Fibroblast of skin of left biceps (primary cell): ENCODE measurements at places on chromosomes 6 and 20.

- DNase-seq: no peak
These were observed 11.4 kb downstream of the SYTL3 start for GRCh38 chr6:158661156-158661685.

- DNase-seq: no peak
These were observed 1.4 kb upstream of the BPIFB1 start for GRCh38 chr20:33281550-33282146.

- DNase-seq: no peak
These were observed 1.8 kb upstream of the KCNQ5 start for GRCh38 chr6:72619883-72620696.

GRCh38 chr6:110090876-110091275, 88.6 kb downstream of the WASF1 start:
- no peak for DNase-seq

DNA sequence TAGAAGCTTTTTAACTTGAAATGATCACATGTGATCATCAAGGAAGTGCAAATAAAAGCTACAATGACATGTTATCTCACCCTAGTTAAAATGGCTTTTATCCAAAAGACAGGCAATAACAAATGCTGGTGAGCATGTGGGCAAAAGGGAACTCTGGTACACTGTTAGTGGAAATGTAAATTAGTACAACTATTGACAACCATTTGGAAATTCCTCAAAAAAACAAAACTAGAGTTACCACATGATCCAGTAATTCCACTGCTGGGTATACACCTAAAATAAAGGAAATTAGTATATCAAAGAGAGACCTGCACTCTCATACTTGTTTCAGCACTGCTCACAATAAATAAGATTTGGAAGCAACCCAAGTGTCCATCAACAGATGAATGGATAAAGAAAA, 108.7 kb downstream of the HTR1B start:
- no peak for DNase-seq

- no peak for DNase-seq
These were observed 38.8 kb downstream of the EZR start for GRCh38 chr6:158780246-158780884.

DNA sequence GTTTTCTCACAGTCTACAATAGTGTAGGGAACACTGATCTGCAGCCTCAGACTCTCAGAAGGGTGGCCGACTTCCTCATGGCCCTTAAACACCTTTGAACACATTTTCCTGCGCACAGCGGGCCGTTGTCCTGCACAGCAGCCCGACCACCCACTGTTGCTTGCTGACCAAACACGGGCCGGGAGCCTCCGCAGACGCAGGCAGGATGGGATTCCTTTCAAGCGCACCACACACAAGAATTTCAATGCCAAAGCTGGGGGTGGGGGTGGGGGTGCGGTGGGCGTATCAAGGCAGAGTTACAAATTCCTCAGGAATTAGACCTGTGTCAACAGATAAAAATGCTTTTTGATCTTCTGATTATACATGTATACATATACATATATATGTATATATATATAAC, 74.5 kb downstream of the HUS1B start:
- no peak for DNase-seq

DNA sequence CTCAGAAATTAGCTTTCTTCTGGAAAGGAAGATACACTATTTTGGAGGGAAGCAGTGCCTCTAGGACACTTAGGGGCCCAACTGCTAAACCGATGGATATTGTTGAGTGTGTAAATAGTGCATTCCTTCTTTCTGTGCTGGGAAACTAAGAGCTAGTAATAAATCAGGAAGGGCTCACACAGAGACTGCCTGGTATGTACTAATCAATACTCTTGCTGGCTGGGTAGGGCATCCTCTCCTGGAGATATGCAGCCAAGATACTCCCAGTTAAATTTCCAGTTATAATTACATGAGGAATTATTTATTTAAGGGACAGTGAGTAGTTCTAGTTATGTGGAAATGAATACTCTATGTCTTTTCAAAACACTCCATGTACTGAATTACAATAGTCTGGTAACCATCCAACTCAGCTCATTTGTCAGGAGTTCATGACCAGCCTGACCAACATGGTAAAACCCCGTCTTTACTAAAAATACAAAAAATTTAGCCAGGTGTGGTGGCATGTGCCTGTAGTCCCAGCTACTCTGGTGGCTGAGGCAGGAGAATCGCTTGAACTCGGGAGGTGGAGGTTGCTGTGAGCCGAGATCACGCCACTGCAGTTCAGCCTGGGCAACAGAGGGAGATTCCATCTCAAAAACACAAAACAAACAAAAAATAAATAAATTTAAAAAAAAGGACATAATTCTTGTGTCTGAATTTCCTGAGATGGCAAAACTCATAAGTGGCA, 100.0 kb downstream of the OR2B2 start:
- no peak for DNase-seq

- DNase-seq: no peak
These were observed 13.5 kb downstream of the ZC2HC1B start for GRCh38 chr6:143877584-143878271.

DNA sequence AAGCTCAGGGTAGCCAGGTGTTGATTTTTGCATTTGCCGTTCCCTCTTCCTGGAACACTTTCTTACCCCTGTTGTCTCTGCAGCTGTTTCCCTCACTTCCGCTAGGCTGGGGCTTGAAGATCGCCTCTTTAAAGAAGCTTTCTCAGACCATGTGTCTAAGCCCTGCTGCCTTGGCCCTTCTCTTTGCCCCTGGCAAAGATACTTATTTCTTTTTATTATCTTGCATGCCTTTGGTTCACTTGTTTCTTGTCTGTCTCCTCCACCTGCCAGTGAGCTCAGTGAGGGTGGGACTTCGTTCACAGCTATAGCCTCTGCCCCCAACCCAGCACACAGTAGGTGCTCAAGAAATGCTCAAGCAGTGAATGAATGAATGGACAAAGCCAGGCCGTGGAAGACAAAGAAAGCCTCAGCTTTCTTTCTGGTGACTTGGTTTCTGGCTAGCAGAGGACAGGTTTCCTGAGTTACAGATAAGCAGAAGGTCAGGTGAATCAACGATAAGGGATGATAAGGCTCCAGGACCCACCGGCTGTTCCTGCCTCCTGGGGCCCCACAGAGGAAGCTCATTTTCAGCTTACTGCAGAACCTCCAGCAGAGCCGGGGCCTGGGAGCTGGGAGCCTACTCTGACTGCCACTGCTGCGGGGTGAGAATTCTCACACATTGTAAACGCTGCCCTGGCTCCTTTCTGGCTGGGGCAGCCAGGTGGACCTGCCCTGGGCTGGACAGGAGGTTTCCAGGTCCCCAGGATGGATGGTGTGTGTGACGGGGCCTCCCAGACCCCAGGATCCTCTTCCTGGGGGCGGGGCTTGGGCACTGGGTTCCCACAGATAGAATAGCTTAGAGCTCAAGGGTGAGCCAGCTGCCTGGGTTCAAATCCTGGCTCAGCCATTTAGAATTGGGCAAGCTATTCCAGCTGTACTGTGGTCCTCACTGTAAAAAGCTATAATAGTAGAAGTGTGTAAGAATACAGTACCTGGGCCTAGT, 29.8 kb downstream of the SNAI1 start:
- DNase-seq: no peak

DNA sequence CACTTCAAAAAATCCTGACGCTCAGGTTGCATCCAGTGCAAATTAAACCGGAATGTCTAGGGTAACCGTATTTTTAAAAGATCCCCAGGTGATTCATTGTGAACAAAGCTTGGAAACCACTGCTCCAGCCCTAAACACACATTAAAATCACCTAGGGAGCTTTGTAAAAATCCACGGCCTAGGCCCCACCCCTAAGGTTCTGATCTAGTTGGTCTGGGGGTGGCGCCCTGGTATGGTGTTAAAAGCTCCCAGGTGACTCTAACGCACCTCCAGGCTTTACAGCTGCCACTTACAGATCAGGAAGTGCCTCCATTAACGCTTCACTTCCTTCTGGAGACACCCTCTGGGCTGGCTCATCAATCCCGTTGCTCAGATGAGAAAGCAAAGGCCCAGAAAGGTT, 92.2 kb downstream of the GRM4 start:
- DNase-seq: no peak

GRCh38 chr6:157760589-157761330, 62.3 kb upstream of the SNX9 start:
- peak; percentile 74 for DNase-seq

- peak; percentile 90 for DNase-seq
These were observed 99.4 kb downstream of the MYB start for GRCh38 chr6:135280375-135281136.

GRCh38 chr6:22067671-22068070, 229.2 kb downstream of the PRL start:
- DNase-seq: no peak

GRCh38 chr6:146026873-146027272, 2.0 kb upstream of the GRM1 start:
- DNase-seq: no peak

DNA sequence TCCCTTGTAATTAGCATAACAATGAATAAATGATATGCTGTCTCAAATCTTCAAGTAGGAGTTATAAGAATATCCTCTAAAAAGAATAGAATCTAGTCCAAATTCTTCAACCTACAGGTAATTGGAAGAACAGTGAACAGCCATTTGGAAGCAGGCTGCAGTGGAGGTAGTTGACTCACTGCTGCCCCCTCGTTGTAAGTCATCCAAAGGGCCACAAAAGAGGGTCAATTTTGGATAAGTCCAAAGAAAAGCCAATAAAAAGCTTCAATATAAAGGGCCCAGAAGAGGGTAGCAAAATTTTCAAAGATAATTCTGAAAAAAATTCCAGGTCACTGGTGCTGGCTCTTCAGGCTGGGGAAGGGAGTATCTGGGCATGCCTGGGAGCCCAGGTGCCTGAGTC, 60.8 kb upstream of the SSTR4 start:
- DNase-seq: no peak

GRCh38 chr6:23087471-23087870, 518.1 kb downstream of the HDGFL1 start:
- DNase-seq: no peak

DNA sequence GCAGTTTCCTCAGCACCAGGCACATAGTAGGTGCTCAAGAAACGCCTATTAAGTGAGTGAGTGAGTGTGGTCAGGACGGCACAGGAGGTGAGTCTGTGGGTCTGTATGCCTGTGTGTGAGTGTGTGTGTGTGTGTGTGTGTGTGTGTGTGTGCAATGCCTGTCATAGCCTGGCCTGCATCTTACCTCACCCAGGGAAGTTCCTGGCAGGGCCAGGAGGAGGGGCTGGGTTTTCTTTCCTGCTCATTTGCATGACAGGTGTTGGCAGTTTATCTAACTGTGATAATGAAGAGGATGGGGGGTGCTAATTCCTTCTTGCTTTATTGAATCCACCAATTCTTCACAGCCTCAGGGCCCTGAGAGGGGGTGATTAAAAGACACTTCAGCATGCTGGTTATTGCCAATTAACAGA, 146.7 kb upstream of the MLN start:
- no peak for DNase-seq
